ENCODE measurements at places on chromosomes 2 and 18. TPM values are rescaled to one million over a fixed set of nuclear protein-coding genes. Genes with fewer than 3 reads are reported as not detected.

Gene CD8B2
- total RNA-seq = not detected

Gene DOK6
- 4.0 TPM for total RNA-seq

Gene ETAA1
- 18.8 TPM for total RNA-seq

Gene REG1B
- total RNA-seq = not detected
